ENCODE measurements at places on chromosomes 11 and 22. TPM values are rescaled to one million over a fixed set of nuclear protein-coding genes. Genes with fewer than 3 reads are reported as not detected.

The MS4A1 gene
- polyA plus RNA-seq: not detected

The BIRC3 gene
- polyA plus RNA-seq: 11.5 TPM

DNA sequence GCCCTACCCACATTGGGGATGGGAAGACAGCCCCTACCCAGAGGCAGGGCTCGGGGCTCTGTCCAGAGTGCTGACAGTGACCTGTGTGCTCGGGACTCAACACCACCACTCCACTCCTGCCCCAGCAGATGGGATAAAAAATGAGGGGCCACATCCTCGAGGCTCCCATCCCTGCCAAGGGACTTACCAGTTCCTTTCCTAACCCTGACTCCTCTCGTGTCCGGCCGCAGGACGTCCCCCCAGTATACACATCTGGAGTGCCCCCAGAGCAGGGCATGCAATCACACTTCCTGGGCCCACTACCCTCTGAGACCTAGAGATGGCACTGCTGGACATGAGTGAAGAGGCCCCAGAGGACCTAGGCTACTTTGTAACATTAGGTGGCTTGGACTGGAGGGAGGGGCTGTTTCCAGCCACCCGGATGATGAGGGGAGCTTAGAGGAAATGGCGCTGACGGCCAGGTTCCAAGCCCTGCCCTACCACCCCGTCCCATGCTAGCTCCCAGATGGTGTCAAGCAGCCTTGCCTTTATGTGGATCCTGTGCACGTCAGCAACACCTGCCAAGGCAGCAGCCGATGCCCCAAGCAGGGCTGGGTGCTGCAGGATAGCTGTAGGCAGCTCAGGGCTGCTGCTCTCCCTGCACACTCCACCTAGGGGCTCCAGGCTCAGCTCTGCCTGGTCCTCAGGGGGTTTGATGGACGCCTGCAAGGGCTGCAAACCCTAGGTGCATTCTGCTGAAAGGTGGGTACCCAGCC lies 86.6 kb downstream of the DGCR2 start:
- no peak for DNase-seq

The PRR33 gene
- polyA plus RNA-seq: 0.29 TPM

DNA sequence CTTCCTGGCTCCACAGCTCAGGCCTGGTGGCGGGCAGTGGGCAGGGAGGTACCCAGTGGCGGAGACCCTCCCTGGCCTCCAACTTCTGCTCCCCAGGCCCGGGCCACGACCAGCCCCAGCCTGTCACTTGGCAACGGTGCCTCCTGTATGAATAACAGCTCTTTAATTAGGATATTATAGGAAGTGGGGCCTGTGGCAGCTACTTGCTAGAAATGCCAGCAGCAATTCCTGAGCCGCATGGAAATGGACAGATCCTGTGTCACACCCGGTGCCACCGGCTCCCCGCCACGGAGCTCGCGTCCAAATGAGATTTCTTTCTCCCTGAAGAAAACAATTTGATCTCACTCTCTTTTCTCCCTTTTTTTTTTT lies 104.5 kb downstream of the CHST1 start:
- no peak for DNase-seq

The RHOD gene
- 77.6 TPM for polyA plus RNA-seq

Data from hepatocyte (in vitro differentiated cells).